GM23248 (cell line): ENCODE measurements at places on chromosomes 12 and 14.
A peak's percentile ranks its signal among the peaks of the same experiment; 100 is the strongest.

GRCh38 chr12:51326698-51327439 lies 2.9 kb upstream of the BIN2 start:
- H3K36me3 ChIP-seq = no peaks in the 10 kb centered on the region
- H3K27me3 ChIP-seq = no peaks in the 10 kb centered on the region
- H3K27ac ChIP-seq = peak overlapping the region; percentile 70
- H3K4me1 ChIP-seq = peaks cover 15% of the 10 kb centered on the region
- H3K4me3 ChIP-seq = peak overlapping the region; percentile 31

DNA sequence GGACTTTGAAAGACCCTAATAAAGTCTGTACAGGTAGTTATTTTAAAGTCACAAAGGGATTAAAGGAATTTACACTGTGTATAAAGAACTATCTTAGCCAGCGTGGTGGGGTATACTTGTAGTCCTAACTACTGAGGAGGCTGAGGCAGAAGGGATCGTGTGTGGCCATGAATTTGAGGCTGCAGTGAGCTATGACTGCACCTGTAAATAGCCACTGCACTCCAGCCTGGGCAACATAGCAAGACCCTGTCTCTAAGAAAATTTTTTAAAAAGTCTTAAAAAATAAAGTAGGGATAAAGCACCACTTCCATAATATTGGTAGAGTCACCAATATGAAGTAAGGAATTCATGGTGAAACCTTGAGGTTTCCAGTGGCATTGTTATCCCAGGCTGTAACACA lies 18.1 kb downstream of the ACVR1B start:
- H3K36me3 ChIP-seq = no peaks in the 10 kb centered on the region
- H3K27me3 ChIP-seq = no peaks in the 10 kb centered on the region
- H3K27ac ChIP-seq = no peak overlapping the region
- no peak overlapping the region for H3K4me3 ChIP-seq
- peaks cover 39% of the 10 kb centered on the region for H3K4me1 ChIP-seq

DNA sequence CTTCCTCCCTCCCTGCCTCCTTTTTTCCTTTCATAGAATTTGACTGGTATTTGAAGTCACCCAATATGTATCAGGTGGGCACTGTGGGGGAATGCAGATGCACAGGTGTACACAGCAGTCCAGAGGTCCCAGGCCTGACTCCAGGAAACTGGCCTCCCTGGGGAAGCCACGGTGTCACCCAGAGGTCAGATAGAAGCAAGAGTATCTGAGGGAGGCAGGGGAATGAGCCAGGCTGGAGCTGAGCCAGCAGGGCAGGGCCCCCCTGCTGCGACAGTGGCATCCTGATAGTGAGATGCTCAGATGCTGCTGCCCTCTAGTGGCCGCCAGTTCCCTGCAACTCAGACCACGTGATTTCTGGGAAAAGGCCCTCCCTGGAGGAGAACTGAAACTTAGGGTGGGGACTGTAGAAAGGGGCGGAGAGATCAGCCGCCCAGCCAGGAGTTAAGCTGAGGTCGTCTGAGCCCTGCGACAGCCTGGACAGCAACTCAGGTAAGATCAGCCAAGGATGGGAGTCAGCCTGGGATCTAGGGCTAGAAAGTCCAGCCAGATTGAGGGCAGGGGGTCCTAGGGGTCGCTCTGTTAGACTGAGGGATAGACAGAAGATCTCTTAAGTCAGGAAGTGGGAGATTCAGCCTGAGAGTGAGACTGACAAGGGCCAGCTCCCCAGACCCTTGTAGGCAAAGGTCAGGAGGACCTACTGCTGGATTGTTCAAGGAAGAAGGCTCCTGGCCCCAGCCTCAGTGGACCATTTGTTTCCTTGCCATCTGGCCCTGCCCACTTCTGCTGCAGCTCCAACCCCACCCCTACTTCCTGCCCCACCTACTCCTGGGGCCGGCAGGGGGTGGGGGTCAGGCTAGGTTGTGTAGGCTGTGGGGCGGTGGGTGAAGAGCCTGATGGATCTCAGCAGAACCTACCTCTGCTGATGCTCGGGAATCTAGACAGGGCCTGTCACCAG lies at the start of gene IRF9:
Gene IRF9 (plus strand): TSS at position 416 of the 955 bp plus-strand sequence. CDS start 880 bp downstream, outside the sequence.
- DNase-seq = peak; percentile 92
- peak within 1 kb of the TSS; percentile 92 for H3K4me3 ChIP-seq
- peak within 1 kb of the TSS; percentile 67 for H3K27ac ChIP-seq
- H3K4me1 ChIP-seq = peaks cover 5% of the 10 kb centered on the region
- H3K27me3 ChIP-seq = no peaks in the 10 kb centered on the region
- peaks cover 30% of the 10 kb centered on the region for H3K36me3 ChIP-seq

- peaks cover 34% of the 10 kb centered on the region for H3K4me1 ChIP-seq
- no peaks in the 10 kb centered on the region for H3K36me3 ChIP-seq
- H3K4me3 ChIP-seq = peak overlapping the region; percentile 33; the same call in 1 of the 2 replicates
- H3K27ac ChIP-seq = peak overlapping the region; percentile 82
Observed at GRCh38 chr12:104672501-104673265, 215.9 kb downstream of the CHST11 start.

DNA sequence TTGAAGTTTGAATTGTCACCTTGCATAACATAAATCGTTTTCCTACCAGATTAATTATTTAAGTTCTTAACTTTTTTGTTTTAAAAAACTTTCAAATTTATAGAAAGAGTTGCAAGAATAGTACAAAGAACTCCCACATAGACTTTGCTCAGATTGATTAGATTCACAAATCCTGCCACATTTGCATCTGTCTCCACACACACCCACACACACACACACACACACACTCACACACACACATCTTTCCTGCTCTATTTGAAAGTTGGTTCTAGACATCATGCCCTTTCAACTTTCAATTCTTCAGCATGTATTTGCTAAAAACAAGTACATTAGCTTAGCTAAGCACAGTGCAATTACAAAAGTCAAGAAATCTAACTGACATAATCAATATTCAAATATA lies 184.0 kb downstream of the ITPR2 start:
- no peak overlapping the region for H3K27ac ChIP-seq
- H3K4me3 ChIP-seq = no peak overlapping the region
- H3K4me1 ChIP-seq = peaks cover 26% of the 10 kb centered on the region
- DNase-seq = no peak

- no peaks in the 10 kb centered on the region for H3K4me1 ChIP-seq
- no peak overlapping the region for H3K27ac ChIP-seq
- H3K36me3 ChIP-seq = no peaks in the 10 kb centered on the region
- DNase-seq = no peak
Observed at GRCh38 chr12:75099210-75099609, 110.4 kb downstream of the KCNC2 start.

GRCh38 chr12:67456431-67456901 lies 187.3 kb downstream of the CAND1 start:
- H3K4me3 ChIP-seq = peak overlapping the region; percentile 15; the same call in 1 of the 2 replicates
- H3K4me1 ChIP-seq = peaks cover 36% of the 10 kb centered on the region
- no peaks in the 10 kb centered on the region for H3K27me3 ChIP-seq
- DNase-seq = peak; percentile 89
- H3K36me3 ChIP-seq = no peaks in the 10 kb centered on the region

- peak; percentile 89 for DNase-seq
- H3K36me3 ChIP-seq = 0 out of 2 replicates have a peak, but pooled peaks cover 3% of the 10 kb centered on the region
- H3K27ac ChIP-seq = peak overlapping the region; percentile 77
- H3K4me1 ChIP-seq = peaks cover 29% of the 10 kb centered on the region
- H3K27me3 ChIP-seq = no peaks in the 10 kb centered on the region
- H3K4me3 ChIP-seq = no peak overlapping the region
Observed at GRCh38 chr14:96274543-96274942, 18.5 kb downstream of the BDKRB1 start.

GRCh38 chr14:72278316-72278715 lies 346.1 kb downstream of the RGS6 start:
- no peak for DNase-seq
- H3K36me3 ChIP-seq = no peaks in the 10 kb centered on the region
- no peaks in the 10 kb centered on the region for H3K4me1 ChIP-seq
- H3K27me3 ChIP-seq = no peaks in the 10 kb centered on the region
- H3K27ac ChIP-seq = no peak overlapping the region

GRCh38 chr12:30145684-30146032 lies 361.9 kb upstream of the TMTC1 start:
- H3K36me3 ChIP-seq = no peaks in the 10 kb centered on the region
- no peak for DNase-seq
- H3K27ac ChIP-seq = no peak overlapping the region
- H3K4me3 ChIP-seq = no peak overlapping the region
- peaks cover 9% of the 10 kb centered on the region; the same call in 1 of the 2 replicates for H3K4me1 ChIP-seq

GRCh38 chr14:69986336-69986735 lies 107.1 kb downstream of the SMOC1 start:
- H3K4me1 ChIP-seq = no peaks in the 10 kb centered on the region
- H3K27ac ChIP-seq = no peak overlapping the region
- no peak for DNase-seq
- H3K27me3 ChIP-seq = no peaks in the 10 kb centered on the region; the same call in 1 of the 2 replicates

- no peak for DNase-seq
- no peaks in the 10 kb centered on the region for H3K36me3 ChIP-seq
- no peak overlapping the region for H3K27ac ChIP-seq
- H3K27me3 ChIP-seq = peaks cover 22% of the 10 kb centered on the region; the same call in 1 of the 2 replicates
Observed at GRCh38 chr14:91330096-91330696, 85.7 kb upstream of the GPR68 start.

GRCh38 chr12:95733141-95733825 lies 57.3 kb downstream of the NTN4 start:
- H3K36me3 ChIP-seq = no peaks in the 10 kb centered on the region
- H3K4me3 ChIP-seq = no peak overlapping the region
- peaks cover 25% of the 10 kb centered on the region for H3K4me1 ChIP-seq
- peak; percentile 86 for DNase-seq

GRCh38 chr14:90399541-90400444 lies 3.0 kb downstream of the CALM1 start:
- H3K36me3 ChIP-seq = peaks cover 40% of the 10 kb centered on the region
- DNase-seq = peak; percentile 97
- H3K4me3 ChIP-seq = peak overlapping the region; percentile 98
- peak overlapping the region; percentile 53 for H3K27ac ChIP-seq
- no peaks in the 10 kb centered on the region for H3K27me3 ChIP-seq

DNA sequence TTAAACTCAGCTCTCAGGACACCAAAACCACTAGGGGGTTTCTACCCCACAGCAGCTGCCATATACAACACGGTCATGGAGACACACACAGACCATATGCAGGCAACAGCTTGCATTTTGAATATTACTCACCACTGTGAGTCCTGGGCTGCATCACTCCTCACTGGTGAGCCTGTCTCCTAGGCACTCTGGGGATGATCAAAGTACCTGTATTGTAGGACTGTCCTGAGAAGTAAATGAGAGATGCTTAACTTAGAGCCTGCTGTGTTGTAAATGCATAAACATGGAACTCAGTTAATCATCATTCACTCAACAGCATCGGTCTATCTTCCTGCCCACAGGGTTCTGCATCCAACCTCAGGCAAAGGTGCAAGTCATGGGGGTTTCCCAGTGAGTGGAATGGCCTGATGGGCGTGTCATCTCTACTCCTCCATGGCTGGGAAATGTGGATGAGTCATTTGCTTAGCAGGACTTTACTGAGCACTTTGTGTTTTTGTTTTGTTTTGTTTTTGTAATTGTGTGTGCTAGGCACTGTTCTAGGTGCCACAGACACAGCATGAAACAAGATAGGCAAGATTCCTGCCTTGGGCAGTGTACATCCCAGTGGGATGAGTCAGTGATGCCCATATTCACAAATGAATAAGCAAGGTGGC lies 1141.2 kb upstream of the TMEM132C start:
- no peaks in the 10 kb centered on the region for H3K27me3 ChIP-seq
- H3K4me3 ChIP-seq = no peak overlapping the region
- no peaks in the 10 kb centered on the region for H3K36me3 ChIP-seq
- H3K27ac ChIP-seq = peak overlapping the region; percentile 56

GRCh38 chr12:101931498-101932326 lies 54.3 kb downstream of the DRAM1 start:
- no peaks in the 10 kb centered on the region for H3K36me3 ChIP-seq
- no peak overlapping the region for H3K4me3 ChIP-seq
- H3K27ac ChIP-seq = no peak overlapping the region

DNA sequence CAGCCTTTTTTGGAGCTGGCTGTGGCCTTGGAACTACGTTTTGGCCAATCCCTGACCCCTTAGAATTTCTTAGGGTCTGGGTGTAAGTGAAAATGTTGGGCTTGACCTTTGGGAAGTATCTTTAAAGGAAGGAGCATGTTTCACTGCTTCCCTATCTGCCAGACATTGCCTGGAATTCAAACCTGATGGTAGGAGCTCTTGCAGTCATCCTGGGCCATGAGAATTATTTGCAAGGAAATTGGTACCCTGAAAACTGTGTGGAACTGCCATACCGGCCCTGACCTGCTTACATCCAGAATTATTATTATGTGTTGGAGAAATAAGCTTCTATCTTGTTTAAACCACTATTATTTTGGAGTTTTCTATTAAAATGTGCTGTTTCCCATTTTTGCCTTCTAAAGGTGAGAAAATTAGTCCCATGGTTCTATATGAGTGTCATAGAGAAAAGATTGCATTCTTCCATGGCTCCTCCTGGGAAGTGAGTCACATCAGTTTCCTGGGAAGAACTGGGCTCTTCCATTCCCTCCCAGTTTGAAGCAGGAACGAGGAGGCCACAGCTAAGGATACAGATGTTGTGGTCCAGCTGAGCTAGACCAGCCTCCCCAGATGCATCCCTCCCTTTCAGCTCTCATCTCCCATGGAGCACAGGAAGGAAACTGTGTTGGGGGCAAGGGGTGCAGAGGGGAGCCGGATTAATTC lies 9.5 kb upstream of the PGF start:
- peak overlapping the region; percentile 84 for H3K27ac ChIP-seq
- DNase-seq = peak; percentile 72
- H3K4me3 ChIP-seq = no peak overlapping the region
- no peaks in the 10 kb centered on the region for H3K36me3 ChIP-seq
- no peaks in the 10 kb centered on the region for H3K27me3 ChIP-seq
- H3K4me1 ChIP-seq = peaks cover 24% of the 10 kb centered on the region

- H3K4me1 ChIP-seq = no peaks in the 10 kb centered on the region
- H3K27me3 ChIP-seq = peaks cover 58% of the 10 kb centered on the region
- no peak overlapping the region for H3K4me3 ChIP-seq
- no peaks in the 10 kb centered on the region for H3K36me3 ChIP-seq
Observed at GRCh38 chr14:61322799-61323290, 1.5 kb downstream of the PRKCH start.
